ENCODE measurements at places on chromosomes 1 and 21.

DNA sequence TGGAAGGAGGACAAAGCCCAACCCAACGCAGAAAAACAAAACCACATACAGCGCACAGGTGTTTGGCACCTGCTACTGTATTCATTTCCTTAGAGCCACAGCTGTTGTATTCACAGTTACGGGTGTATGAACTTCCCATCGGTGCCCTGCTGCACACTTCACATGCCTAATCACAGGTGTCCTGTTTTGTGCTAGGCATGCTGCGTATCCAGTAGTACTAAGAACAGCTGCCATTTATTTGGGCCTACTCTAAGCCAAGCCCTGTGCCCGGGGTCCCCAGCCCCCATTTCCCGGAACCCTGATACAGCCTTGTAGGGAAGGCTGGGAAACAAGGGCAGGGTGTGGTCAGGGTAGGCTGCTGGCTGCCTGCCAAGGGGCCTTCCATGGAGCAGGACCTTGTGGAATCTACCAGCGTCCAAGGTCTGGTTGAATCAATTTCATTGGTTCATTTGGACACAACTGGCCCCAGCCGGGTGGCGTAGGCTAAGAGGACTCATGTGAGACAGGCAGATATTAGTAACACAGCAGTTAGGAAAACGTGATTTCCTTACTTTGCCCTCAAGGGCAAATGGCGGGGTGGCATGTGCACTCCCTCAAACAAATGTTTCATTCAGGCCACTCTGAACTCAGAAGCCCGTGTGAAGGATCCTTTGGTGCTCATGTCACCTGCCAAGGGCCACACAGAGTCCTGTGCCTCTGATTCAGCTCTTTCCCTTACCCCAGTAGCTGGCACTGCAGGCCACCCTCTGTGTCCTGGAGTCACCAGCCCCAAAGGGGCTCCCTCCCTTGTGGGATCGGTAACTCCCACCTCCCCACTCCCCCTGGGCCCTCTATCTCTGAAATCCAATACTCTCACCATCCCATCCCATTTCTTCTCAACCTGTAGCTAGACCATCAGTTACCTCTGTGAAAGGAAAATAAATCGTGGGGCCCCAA, 986 bp upstream of the RNF186 start:
- no peak for DNase-seq

DNA sequence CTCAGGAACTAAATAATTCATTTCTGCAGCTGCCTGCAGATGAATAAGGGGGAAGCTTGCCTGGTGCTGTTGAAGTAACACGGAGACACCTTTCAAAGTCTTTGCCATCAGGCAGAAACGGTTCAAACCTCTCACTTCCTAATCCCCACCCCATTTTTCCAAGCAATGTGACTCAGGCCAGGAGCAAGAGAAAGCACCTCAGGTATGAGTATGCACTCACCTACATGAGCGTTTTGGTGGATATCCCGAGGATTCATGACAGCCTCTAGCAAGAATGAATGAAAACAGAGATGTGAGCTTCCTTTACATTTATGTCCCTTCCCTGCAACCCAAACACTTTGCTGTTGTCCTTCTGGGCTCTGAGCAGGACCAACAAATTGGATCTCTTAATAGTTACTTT, 63.4 kb upstream of the LAX1 start:
- DNase-seq = no peak

DNA sequence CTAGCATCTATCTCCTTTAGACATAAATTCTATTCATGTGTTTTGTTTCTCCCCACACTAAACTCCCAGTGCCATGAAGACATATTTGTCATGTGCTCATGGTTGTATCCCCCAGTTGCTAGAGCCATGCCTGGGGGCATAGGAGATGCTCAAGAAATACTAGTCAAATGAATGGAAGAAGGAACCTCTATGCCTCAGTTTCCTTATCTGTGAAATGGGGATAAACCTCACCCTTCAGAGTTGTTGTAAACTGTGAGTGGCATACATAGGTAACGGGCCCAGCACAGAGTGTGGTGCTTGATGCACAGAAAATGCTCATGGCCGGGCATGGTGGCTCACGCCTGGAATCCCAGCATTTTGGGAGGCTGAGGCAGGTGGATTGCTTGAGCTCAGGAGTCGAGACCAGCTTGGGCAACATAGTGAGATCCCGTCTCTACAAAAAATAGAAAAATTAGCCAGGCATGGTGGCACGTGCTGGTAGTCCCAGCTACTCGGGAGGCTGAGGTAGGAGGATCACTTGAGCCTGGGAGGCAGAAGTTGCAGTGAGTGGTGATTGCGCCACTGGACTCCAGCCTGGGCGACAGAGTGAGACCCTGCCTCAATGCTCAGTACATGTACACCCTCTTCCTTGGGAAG, 8.7 kb downstream of the LDLRAD2 start:
- DNase-seq = no peak

GRCh38 chr1:152167835-152168534, 9.0 kb upstream of the RPTN start:
- DNase-seq = no peak

All from AG09319 (cell line).